Substantia nigra (tissue), 51 donors: ENCODE measurements at places on chromosomes 12 and 14.

DNA sequence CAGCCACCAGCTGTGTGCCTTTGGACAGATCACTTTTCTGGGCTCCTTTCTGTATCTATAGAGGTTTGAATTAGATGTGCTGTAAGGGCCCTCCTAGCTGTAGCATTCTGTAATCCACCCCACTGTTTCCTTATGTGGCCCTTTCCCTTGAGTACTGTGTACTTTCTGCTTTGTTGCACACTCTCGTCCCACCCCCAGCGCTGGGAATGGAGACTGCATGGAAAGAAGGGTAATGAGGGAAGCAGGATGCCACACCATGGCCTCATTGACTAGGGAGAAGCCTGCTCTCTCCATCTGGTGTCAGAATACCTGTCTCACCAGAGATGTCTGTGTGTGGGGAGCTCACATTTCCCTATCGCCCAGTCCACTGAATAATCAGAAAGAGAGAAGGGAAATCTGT, 13.6 kb upstream of the GALNT16 start:
- DNase-seq: no peak

DNA sequence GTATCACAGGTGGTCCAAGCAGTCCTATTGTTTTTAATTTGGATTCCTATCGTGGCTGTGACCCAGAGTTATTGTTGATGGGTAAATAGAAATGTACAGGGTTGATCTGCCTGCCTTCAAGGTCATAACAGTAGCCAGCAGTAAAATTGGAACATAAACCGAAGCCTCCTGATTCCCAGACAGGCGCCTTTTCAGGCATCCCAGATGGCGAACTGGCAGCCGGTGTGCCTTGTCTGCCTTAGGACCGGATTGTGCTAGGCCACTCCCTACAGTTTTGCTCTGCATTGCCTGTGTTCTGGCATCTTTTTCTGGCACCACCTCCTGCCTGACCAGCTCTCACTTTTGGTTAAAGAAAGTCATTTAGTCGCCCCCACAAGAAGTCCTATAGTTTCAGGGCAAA, 22.2 kb downstream of the TMEM117 start:
- no peak for DNase-seq

DNA sequence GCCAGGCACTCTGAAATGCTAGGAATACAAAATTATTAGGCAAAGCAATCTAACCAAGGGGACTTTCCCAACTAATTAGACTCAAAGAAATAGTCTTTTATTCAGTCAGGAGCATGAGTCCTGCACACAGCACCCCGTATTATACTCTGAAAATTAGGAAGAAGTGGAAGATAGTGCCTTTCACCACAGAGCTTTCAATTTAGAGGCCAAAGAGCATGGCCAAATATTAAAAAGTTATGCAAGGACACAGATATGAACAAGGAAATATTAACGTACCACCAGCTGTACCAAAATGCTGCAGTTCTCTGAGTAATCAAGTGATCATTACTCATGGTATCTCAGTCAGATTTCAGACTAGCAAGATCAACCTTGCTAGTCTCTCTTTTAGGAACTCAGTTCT, 22.6 kb upstream of the MDM2 start:
- DNase-seq: no peak

DNA sequence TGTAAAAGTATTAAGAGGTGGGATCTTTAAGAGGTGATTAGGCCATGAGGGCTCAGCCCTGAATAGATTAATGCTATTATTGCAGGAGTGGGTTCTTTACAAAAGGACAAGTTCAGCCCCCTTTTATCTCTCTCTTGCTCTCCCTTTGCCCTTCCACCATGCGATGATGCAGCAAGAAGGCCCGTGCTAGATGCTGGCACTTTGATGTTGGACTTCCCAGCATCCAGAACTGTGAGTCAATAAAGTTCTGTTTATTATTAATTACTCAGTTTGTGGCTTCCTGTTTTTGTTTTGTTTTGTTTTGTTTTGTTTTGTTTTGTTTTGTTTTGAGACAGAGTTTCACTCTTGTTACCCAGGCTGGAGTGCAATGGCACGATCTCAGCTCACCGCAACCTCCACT, 10.1 kb downstream of the RNASE1 start:
- DNase-seq: no peak

DNA sequence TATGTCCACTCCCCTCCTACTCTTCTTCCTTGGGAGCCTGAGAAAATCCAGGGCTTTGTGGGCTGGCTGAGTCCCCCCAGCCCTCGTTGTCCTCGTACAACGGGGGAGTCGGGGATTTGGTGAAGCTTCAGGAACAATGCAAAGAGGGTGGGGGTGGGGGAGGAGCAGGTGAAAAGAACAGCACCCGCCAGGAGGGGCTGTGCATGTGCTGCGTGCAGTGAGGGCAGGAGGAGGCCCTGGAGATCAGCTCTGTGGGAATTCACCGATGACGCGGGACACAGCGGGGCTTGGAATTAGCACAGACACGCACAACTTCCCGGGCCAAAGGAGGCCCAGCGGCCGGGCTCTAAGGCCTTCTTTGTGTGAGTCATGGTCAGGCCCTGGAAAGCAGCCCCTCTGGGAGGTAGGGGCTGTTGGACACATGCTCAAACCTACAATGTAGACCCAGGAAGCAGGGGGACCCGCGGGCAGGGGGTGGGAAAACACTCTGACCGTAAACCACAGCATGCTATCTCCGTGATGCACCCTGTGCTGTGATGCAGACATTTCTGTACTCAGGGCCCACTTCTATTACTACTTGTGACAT, 32.8 kb downstream of the RBM19 start:
- peak; percentile 22 for DNase-seq
